Activated naive CD4-positive, alpha-beta T cell (primary cell): ENCODE measurements at places on chromosomes 12 and 14.

DNA sequence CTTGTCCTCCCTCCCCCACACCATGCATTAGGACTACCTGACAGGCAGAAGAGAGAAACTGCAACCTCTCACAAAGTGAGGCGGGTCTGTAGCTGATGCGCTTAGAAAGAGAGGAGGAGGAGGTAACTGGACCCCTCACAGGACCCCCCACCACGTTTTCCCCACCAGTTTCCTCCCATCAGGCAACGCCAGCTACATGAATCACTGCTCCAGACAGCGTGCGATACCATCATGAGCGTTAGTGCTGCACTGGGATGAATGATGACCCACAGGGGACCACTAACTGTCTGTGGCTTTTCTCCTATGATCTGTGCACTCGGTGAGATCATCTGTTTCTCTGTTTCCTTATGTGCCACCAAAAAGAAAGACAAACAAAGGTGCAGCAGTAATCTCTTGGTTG lies 77.7 kb downstream of the KCNK10 start:
- no peak for DNase-seq

DNA sequence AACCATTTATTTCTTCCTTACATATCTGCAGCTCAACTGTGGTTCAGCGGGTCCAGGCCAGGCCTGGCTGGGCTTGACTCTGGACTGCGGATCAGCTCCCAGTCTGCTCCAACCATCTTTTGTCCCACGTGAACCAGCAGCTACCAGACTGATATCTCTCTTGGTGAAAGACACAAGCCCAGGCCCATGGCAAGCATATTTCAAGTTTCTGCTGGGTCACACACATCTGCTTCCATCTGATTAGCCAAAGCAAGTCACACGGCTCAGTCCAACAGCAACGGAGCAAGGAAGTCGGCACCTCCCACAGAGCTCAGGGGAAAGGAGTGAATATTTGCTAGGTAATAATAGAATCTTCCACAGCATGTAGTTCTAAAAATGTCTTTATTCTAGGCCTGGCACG lies 24.7 kb upstream of the MARK3 start:
- DNase-seq: no peak

DNA sequence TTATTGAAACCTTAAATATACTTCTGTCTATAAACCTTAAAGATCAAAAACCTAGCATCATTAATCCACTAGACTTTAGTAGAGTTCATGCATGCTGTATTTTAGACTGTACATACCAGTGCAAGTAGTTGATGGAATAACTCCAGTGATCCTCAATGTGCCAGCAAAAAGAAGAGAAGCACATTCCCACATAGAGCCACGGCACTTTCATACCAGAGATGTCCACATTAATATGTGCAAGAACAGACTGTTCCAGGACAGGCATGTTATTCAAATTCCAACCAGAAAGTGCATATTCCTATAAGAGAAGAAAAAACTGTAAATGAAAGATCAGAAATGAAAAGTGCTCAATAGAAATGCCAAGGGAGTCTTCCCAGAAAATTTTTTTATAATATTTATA lies 55.0 kb downstream of the KDM5A start:
- no peak for DNase-seq

- no peak for DNase-seq
Observed at GRCh38 chr12:26062566-26062965, 62.3 kb downstream of the BHLHE41 start.

DNA sequence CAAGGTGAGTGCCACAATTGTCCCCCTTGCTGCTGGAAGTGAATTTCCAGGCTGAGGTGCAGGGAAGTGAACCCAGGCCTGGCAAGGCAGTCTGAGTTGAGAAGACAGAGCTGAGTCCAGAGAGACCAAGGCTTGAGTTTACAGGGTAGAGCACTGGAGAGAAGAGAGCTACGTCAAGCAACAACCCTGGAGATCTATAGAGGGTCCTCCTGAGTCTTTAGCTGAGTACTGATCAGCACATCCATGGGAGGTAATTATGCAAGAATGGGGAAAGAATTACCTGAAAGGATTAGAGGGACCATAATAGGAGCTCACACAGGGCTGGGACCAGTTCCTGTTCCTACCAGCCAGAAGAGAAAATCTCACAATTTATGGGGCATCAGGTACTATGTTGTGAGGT lies 190.7 kb downstream of the NEDD1 start:
- no peak for DNase-seq

DNA sequence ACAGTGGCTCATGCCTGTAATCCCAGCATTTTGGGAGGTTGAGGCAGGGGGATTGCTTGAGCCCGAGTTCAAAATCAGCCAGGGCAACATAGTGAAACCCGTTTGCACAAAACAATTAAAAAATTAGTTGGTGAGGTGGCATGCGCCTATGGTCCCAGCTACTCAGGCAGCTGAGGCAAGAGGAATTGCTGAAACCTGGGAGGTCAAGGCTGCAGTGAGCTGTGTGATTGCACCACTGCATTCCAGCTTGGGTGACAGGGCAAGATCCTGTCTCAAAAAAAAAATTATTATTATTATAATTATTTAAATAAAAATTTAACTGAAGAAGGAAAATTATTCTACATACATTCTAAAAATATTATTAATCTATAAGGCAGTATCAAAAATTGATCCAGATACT lies 164.1 kb downstream of the ITPR2 start:
- no peak for DNase-seq

DNA sequence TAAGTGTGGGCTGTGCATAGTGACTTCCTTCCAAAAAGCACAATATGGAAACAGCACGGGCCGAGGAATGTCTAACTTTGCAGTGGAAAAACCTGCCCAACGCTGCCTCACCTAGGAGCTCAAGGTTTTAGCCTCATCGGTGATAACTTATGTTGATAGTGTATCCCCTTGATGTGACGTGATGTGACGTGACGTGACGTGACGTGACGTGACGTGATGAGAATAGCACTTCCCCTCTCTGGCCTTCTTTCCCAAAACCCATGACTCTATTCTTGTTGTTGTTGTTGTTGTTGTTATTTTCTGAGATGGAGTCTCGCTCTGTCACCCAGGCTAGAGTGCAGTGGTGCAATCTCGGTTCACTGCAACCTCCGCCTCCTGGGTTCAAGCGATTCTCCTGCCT lies 64.5 kb downstream of the KCNK13 start:
- no peak for DNase-seq
